Posterior vena cava (tissue), 2 donors: ENCODE measurements at places on chromosomes 16 and 17.

GRCh38 chr17:12918142-12918541 lies 99.7 kb downstream of the ELAC2 start:
- no peak for DNase-seq

GRCh38 chr17:17354560-17355349 lies 51.6 kb downstream of the NT5M start:
- peak; percentile 90 for DNase-seq

- DNase-seq, result peak; percentile 63
Observed at GRCh38 chr16:17347624-17348023, 123.1 kb downstream of the XYLT1 start.

GRCh38 chr17:75051941-75052340 lies 4.9 kb downstream of the KCTD2 start:
- no peak for DNase-seq

DNA sequence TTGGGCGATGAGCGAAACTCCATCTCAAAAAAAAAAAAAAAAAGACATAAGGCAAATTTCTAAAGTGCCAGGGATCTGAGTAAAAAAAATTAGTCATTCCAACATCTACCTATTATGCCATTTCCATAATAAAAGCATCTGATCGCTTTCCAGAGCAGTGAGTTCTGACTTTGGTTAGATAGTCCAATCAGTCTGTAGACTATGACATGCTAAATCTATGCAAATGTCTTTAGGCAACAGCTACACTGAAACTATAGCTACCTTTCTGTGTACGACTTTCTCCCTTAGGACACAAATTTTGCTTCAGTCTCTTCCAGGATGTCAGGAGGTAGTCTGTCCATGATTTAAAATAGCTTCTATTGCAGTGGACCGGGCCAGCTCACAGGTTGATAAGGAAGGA lies 58.9 kb upstream of the ARHGAP44 start:
- no peak for DNase-seq

- peak; percentile 59 for DNase-seq
Observed at GRCh38 chr17:80289616-80290015, 29.0 kb downstream of the RNF213 start.

GRCh38 chr17:36817483-36818048 lies 119.7 kb upstream of the LHX1 start:
- peak; percentile 50 for DNase-seq
